ENCODE measurements at places on chromosomes 12 and 14. TPM values are rescaled to one million over a fixed set of nuclear protein-coding genes. Genes with fewer than 3 reads are reported as not detected.

Gene GLI1
- not detected for total RNA-seq

Gene SOAT2
- not detected for total RNA-seq

Gene FSCB
- not detected for total RNA-seq

Gene STAB2
- 7.2 TPM for total RNA-seq

Gene FAM181A
- total RNA-seq, result not detected

Gene CCDC197
- total RNA-seq, result not detected

Gene ARMH4
- total RNA-seq, result 5.5 TPM

Gene CAND1
- total RNA-seq, result 72.8 TPM

Gene GSC
- not detected for total RNA-seq

Gene ADGRD1
- 0.26 TPM for total RNA-seq

Gene FZD10
- total RNA-seq, result 1.8 TPM

Gene KLRB1
- not detected for total RNA-seq

Gene PYGL
- 71.9 TPM for total RNA-seq

Data from dermis lymphatic vessel endothelial cell (primary cell).